ENCODE measurements at places on chromosomes 6 and 20.

- DNase-seq: no peak
Measured at GRCh38 chr6:133340557-133340956, 99.4 kb downstream of the EYA4 start.

GRCh38 chr6:12151433-12151820, 138.7 kb upstream of the EDN1 start:
- no peak for DNase-seq

GRCh38 chr6:18742406-18742805, 355.3 kb downstream of the RNF144B start:
- DNase-seq: no peak

DNA sequence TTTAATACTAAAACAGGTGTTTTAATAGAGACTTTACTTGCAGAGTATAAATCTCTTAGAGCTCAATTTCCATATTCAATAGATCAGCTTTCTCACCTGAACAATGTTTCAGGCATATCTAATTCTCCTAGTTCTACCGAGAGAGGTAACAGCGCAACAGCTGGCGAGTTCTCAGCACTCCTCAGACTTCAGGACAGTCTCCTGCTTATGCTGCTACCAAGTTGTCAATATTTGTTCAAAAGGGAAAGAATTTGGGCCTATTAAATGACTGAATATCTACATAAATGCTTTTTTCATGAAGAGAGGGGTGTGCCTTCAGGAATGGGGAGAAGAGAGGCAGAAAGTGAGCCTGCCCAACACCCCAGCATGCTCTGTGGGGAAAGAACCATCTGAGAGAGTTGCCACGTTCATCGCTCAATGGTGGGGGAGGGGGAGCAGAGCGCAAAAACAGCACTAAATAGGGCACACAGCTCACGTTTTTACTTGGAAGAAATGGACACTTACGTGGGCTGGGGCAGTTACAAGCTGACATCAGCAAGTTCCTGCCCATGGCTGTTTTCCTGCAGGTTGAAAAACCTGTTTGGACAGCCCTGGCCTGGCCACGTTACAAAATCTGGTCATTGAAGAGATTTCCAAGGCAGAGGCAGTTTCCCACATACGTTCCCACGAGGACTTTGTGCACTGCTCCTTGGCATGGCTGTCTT, 38.0 kb downstream of the EZR start:
- DNase-seq: peak; percentile 24

GRCh38 chr6:140977403-140977802, 1155.3 kb upstream of the GJE1 start:
- DNase-seq: no peak

DNA sequence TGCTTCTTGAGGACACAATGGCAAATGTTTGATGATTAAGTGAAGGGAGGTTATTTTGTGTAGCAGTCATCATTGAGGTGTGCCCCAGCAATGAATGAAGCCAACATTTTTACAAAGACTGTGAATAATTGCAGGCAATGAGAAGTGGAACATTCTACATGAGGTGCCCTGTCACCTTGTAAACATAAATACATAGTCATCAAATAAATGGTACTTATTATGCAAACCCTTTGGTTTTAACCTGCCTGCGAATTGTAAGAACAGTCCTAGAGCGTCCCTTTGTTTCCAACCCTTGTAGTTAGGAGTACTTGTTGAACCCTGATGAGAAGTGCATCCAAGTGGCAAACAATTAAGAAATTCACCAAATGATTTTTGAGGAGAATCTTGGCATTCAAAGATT, 7.1 kb upstream of the KIZ start:
- DNase-seq: no peak

DNA sequence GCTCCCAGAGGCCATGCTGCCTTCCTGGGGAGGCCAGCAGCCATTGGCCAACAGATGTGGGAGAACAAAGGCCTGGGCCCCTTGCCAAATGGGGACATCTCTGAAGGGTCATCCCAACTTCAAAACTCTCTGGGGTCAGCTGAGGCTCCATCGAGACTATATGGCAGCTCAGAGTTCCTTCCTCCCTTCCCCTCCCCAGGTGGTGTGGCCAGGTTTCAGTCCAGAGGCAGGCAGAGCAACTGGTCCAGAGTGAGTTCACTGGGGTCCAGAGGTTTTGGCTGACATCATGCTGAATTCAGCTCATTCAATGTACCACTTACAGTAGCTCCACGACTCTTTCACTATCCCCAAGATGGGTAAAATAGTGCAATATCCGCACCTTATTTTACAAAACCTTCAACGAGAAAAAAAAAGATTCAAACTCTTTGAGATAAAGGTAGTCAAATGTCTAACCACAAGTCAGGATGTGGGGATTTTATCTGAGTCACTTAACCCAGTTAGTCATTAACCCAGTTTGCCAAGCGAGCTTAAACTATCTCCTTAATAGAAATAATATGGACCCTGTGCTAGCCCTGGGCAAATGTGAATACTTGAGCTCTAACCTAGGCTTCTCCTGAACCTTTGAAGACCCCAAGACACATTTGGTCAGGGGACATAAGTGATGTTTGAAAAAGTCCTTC, 108.4 kb upstream of the PLEKHG1 start:
- DNase-seq: no peak

All from NCI-H2029 (cell line).